DND-41 (cell line): ENCODE measurements at places on chromosomes 1 and 21.

- no peak for DNase-seq
These were observed 17.0 kb upstream of the FMO1 start for GRCh38 chr1:171231326-171231725.

- DNase-seq, result no peak
These were observed 28.0 kb downstream of the MACO1 start for GRCh38 chr1:25458541-25459298.

- DNase-seq, result no peak
These were observed 1.0 kb downstream of the LIN28A start for GRCh38 chr1:26411624-26412074.

- no peak for DNase-seq
These were observed 37.4 kb downstream of the C1orf185 start for GRCh38 chr1:51139474-51139873.

DNA sequence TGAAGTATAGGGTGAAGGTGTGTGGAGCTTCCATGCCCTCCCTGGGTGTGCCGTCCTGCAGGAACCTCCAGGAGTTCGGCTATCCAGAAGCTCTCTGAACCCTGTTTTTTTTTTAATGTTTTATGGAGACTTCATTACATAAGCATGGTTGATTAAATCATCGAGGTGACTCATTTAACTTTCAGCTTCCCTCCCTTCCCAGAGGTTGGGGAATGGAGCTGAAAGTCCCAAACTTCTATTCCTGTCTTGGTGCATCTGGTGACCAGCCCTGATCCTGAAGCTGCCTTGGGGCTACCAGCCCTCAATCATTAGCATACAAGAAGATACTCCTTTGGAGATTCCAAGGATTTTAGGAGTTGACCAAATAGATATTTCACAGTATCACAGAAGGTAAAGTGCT lies 9.5 kb downstream of the RRP15 start:
- no peak for DNase-seq

- no peak for DNase-seq
These were observed 6.1 kb downstream of the DFFB start for GRCh38 chr1:3863231-3863935.

GRCh38 chr1:198491028-198491427 lies 49.5 kb downstream of the ATP6V1G3 start:
- no peak for DNase-seq

DNA sequence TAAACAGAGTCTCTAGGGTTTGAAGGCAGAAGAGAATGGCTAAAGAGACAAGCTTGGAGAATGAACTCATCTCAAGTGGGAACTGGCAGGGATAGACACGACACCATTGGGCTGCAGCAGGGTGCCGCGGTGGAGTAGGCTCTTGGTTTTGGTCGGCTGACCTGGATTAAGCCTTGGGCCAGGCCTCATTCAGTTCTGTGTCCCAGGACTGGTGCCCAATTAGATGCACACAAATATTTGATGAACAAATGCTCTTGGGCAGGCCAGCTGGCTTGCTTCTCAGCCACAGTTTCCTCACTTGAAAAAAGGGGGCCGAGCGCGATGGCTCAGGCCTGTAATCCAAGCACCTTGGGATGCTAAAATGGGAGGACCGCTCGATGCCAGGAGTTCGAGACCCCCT lies 53.4 kb upstream of the CITED4 start:
- no peak for DNase-seq

DNA sequence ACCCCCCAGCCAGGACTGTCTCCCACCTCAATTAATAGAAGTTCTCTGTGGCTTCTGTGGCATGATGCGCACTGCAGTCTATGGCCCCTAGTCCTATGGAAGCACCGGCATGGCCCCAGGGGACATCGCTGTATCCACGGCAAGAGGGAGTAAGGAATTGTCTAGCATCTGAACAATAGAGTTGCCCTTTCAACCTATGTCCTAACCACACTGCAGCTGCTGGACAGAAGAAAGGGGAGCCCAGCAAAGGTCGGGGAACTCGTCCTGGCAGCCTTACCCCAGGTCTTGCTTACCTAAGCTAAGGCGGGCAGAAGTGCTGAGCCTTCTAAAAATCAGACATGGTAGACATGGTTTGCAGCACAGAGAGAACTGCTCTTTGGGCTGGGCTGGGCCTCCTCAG lies 103.3 kb upstream of the EDN2 start:
- DNase-seq, result no peak

GRCh38 chr1:37697090-37697489 lies 4.8 kb downstream of the CDCA8 start:
- no peak for DNase-seq

DNA sequence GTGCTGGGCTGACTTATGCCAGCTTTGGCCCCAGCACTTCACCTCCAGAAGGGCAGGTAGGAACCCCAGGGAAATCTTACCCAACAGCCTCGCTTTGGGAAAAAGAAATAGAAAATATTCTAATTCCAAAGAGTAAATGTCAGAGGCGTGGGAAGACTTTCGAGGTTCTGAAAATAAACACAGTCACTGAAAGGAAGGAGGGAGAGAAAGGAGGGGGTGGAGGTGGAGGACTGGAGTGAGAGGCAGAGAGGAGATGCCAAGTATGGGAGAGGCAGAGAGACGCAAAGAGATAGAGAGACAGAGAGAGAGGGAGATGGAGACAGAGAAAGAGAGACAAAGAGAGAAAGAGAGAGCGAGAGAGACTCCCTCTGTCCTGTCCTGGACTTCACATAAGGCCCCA lies 395.0 kb downstream of the PTPRU start:
- no peak for DNase-seq

DNA sequence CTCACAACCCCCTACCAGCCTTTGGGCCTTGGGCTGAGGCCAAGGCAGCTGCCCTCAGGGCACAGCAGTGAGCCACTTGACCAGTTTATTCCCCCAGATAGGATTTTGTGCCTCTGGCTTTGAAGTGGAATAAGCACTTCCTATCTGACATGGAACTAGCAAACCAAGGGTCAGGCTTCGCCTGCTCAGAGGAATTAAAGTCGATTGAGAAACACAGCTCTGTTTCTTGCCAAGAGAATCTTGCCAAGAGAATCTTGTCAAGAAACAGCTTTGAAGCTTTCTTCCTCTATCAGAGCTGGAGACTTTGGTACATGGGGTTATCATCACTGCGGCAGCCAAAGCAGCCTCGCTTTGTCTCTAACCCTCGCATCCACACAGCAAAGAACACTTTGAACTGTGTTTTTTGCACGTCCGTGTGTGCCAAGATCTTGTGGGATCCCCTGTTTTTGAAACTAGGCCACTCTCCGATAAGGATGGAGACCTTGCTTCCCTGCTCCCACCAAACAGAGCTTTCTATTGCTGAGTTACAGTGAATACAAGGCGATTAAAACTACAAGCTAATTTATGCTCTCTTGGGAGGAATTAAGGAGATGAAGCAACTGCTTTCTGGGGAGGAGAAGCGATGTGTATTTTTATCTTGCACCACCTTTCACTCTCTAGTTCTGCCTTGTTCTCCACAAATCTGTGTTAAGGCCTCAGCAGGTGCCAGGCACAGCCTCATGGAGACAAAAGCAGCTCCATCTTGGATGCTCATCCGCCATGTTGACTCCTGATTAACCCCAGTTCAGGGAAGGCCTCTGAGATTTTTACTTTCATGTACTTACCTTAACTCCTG lies 67.3 kb downstream of the RHOU start:
- no peak for DNase-seq

DNA sequence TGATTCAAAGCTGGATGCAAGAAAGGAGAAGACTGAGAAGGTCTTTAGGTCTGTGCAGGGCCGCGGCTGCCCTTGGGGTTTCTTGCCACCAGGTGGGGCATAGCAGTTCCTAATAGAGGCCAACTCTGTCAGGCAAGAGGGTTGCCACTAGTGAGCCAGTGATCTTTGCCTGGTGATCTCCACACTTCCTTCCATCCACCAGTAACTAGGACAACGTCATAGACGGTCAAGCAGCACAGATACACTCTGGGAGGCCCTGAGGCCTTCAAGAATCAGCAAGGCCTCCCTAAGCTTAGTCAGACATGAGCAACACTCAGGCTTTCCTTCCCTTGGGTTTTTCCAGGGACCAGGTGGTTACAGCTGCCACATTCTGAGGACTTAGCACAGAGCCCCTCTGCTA lies 32.9 kb upstream of the ATP2B4 start:
- peak; percentile 62 for DNase-seq

GRCh38 chr1:201023517-201023902 lies at the start of gene KIF21B:
Gene KIF21B (minus strand): TSS chr1:201023714. CDS start chr1:201023383, 331 bp downstream.
- DNase-seq, result peak; percentile 94

- peak; percentile 53 for DNase-seq
These were observed 3.5 kb downstream of the MINDY1 start for GRCh38 chr1:151003180-151003579.

GRCh38 chr1:77316006-77316405 lies 34.2 kb downstream of the AK5 start:
- no peak for DNase-seq

GRCh38 chr21:27674041-27674615 lies 707.2 kb upstream of the ADAMTS5 start:
- DNase-seq, result no peak

GRCh38 chr1:17121881-17122280 lies 2.6 kb upstream of the PADI2 start:
- no peak for DNase-seq

DNA sequence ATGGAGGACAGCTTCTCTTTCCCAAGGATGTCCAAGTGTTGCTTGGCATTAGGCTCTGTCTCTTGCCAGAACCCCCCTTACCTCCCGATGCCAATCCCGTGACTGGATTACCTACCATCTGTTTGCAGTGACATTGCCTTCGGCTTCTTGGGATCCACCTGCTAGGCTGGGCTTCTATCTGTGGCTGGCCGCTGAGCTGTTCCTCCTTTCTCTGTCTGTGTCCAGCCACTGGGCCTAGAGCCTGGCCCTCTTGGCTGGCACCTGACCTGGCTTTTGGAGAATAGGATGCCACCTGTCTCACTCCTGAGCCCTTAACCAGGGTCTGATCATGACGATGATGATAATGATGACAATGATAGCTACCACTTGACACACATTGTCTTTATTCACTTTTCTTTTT lies 41.6 kb upstream of the STUM start:
- no peak for DNase-seq

DNA sequence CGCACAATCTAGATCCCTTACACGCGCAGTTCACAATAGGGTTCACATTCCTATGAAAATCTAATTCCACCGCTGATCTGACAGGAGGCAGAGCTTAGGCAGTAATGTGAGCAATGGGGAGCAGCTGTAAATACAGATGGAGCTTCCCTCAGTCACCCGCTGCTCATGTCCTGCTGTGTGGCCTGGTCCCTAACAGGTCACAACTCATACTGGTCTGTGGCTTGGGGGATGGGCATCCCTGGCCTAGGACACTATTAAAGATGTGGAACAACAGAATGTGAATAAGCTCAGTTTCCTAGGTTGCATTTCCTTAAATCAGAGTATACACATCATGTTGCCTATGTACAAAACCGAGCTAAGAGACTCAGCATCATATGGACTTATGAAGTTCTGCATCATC lies 16.2 kb downstream of the IFI44 start:
- no peak for DNase-seq

DNA sequence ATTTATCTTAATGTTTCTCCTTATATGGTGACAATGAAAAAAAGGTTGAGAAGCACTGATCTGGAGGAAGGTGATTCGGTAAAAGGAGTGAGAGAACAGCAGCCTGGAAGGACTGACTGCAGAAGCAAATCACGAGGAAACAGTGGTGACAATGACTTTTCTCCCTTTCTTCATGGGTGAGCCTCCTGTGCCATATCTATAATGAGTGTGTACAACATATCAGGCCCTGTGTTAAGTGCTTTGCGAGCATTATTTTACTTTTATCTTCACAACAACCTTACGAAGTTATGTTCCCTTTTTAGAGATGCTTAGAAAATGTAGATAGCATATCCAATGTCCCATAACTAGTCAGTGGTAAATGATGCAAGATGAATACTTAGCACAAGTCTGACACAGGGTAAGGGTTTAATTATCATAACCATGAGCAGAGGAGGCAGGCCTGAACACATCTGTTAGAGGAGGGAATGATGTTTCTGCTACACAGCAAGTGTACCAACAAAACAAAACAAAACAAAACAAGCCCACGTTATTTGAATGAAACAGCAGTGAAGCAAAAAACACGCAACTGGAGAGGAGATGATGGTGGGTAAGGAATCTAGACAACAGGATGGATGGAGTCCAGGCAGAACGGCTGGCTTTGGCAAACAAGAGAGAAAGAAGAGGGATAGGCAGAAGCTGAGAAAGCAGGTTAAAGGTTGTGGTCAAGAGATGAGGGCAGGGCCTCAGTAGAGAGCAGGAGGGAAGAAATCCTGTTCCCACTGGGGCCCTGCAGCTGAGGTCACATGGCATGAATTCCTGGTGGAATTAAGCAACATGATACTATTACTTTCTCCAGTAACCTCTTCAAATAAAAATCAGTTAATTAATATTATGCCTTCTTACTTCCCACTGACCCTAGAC lies 29.6 kb downstream of the GNG12 start:
- DNase-seq, result no peak

DNA sequence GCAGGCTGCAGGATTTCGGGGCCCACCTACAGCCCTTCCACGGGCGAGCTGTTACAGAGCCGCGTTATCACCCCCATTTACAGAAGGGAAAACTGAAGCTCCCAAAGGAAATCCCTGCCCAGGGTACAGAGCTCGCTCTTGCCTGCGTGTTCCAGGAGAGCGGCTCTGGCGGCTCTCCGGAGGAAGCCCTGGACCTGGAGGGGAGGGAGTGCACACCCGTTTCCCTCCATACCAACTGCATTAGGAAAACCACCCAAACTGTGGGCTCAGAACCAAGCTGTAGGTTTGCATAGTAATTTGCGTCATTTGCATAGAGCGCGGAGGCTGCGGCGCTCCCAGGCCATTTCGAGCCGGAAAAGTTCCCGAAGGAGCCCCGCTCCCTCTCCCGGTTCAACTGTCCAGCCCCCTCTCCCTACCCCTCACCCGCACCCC lies 24.7 kb upstream of the ADGRB2 start:
- DNase-seq, result no peak

DNA sequence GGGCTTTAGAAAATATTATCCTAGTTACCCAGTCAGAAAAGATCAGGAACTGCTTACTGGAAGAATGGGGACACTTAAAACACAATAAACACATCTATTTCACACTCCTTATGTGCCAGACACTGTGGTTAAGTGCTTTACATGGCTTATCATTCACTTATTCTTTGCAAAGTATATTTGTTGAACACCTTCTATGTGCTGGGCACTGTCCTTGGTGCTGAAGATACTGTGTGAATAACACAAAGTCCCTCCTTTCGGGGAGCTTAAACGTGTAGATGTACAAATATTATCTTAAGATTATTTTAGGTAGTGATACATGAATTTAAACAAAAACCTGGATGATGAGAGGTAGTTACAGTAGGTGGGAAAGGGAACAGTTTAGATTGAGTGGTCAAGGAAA lies 169.3 kb downstream of the ST6GALNAC5 start:
- DNase-seq, result peak; percentile 50

GRCh38 chr1:245263529-245264095 lies 108.8 kb downstream of the KIF26B start:
- no peak for DNase-seq

- no peak for DNase-seq
These were observed 6.2 kb downstream of the COL18A1 start for GRCh38 chr21:45410865-45411809.
